ENCODE measurements at places on chromosomes 3 and 15.

DNA sequence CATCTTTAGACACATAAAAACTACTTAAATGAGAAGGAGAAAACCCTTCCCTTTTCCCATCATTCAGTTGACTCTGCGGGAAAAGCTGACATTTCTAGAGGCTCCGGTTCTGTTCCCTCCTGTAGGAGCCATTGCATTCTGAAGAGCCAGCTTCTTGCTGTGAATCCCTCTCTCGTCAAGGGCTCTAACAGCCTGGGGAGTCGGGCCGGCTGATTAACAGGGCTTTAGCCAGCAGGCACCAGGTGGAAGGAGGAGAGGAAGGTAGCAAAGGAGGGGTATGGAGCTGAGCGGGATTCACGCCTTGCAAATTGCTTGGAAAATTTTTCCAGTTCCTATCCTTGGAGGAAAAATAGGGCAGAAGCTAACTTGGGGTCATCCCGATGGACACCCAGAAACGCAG lies 108.3 kb upstream of the UBE2E1 start:
- no peak for DNase-seq

- peak; percentile 20 for DNase-seq
Observed at GRCh38 chr3:142650001-142650693, 54.0 kb downstream of the PLS1 start.

- DNase-seq: no peak
Observed at GRCh38 chr15:99631255-99631654, 65.5 kb downstream of the MEF2A start.

GRCh38 chr3:72993391-72993790 lies 3.2 kb upstream of the PPP4R2 start:
- no peak for DNase-seq

DNA sequence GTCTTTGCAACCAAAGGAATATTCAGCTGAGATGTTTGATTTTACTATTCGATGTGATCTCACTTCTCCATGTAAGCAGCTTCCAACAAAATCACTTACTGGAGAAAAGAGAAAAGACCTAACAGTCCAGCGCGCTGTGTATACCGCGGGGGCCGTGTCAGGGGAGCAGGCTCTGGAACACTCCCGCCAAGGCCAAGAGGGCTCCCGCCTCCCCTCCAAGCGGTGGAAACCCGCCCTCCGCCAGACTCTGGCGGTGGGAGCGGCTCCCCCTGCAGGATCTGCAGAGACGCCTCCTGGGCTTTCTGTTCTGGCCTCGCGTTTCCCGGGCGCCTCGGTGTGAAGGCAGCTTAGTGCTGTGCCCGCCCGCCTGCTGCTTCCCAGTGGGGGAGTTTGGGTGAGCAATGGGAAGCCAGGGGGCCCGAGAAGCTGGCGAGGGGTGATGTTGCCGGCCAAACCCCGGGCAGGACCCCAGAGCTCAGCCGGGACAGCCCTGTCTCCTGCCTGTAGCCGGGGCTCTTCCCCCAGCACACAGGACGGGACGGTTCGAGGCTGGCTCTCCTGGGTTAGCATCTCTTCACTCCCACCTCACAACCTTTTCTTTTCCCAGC lies 36.3 kb downstream of the CHST14 start:
- DNase-seq: peak; percentile 74

DNA sequence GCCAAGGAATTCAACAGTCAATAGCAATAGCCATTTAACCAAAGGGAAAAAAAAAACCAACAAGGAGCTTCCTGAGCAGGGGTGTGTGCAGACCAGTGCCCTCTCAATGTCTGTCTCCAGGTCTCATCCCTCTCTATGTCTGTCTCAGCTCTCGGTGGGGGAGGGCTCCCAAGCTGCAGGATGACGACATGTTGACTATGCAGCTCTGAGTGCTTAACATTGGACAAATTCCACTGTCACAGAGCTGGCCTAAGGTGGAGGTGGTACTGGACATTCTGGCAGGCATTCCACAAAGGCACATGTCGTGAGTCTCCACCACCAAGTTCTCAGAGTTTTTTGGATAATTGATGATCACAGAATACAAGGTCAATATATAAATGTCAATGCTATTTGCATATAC lies 2.0 kb upstream of the CAPN7 start:
- DNase-seq: peak; percentile 34

- no peak for DNase-seq
Observed at GRCh38 chr3:67686069-67686468, 31.7 kb upstream of the SUCLG2 start.

DNA sequence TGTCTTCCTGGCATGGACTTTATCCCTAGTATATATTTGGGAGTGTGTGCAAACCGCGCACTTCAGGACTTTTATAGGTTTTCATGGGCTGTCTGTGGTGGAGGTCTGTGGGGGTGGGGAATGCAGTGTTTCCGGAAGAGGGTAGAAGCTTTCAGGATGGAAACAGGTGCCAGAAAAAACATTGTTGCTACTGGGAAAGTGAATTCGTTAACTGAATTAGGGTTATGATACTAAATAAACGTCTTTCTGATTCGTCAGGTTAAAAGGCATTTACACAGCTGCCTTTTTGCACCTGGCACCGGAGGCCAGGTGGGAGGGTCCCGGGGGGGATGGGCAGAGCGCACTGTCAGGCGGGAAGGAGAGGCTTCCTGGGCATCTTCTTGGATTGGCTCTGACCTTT lies 62.1 kb downstream of the SLCO3A1 start:
- DNase-seq: no peak

DNA sequence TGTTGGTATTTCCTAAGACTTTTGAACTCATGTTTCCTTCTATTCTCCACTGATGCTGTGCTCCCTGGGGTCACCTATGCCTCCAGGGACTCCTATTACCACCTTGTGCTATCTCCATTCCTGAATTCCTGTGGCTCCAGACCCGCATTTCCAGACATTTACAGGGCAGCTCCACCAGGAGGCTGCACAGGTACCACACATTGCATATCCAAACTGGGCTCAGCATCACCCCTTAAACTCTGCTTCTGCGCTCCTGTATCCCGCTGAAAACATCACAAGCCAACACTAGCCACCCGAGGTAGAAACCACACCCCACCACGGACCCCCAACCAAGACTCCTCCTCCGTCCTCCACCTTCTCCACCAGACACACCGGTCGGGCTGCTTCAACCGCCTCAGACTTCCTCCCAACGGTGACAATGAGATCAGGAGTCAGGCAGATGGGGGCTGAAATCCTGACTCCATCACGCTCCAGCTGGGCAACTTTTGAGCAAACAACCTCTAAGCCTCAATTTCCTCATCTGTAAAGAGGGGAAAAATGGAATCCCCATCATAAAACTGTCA lies 10.4 kb downstream of the TNK2 start:
- no peak for DNase-seq

DNA sequence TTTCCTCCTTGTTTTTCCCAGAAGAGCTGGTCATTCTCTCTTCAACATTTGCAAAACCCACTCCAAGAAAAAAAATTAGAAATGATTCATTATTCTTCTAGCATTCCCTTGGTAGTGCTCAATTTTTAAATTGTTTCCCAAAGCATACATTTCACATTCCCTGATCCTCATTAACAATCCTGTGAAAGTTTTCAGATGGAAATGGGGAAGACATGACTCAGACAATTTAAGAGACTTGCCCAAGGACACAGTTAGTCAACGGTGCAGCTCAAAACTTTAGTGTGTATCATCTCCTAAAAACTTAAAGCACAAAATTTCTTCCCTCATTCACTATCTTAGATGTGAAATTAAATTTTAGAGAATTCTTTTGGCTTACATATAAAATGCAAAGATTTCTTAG lies 17.1 kb upstream of the ABI3BP start:
- peak; percentile 32 for DNase-seq

GRCh38 chr3:135138776-135139175 lies 343.7 kb downstream of the EPHB1 start:
- no peak for DNase-seq

DNA sequence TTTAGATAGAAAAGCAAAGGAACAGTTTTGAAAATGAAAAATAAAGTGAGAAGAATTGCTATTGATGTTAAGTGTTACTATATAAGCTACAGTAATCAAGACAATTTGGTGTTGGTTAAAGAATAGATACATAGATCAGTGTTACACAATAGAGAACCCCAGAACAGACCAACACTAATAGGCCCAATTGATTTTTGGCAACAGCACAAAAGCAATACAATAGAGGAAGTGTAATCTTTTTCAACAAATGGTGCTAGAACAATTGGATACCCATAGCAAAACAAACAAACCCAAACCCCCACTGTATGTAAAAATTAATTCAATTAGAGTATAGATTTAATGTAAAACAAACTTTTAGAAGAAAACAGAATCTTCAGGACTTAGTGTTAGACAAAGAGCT lies 61.8 kb downstream of the ATP11B start:
- no peak for DNase-seq

DNA sequence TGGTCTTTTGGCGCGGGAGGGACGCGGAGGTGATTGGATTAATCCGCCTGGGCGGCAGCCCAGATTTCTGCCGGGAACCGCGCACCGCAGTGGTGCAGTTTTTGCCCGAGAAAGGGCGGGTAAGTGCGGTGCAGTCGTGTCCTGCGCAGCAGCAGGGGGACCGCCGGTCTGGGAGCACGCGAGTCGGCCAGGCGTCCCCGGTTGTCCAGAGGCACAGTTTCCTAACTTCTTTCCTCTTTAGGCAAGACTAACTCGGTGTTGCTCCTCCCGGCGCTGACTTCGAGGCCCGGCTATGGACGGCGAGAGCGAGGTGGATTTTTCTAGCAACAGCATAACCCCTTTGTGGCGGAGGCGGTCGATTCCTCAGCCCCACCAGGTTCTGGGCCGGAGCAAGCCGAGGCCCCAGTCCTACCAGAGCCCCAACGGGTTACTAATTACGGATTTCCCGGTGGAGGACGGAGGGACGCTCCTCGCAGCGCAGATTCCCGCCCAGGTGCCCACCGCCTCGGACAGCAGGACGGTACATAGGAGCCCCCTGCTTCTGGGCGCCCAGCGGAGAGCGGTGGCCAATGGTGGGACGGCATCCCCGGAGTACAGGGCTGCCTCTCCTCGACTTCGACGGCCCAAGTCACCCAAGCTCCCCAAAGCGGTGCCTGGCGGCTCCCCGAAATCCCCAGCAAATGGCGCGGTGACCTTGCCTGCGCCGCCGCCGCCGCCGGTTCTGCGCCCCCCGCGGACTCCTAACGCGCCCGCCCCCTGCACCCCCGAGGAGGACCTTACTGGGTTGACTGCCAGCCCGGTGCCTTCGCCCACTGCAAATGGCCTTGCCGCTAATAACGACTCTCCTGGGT lies 736 bp downstream of the ARHGEF26 start:
- peak; percentile 37 for DNase-seq

GRCh38 chr3:52721730-52722008 lies 15.8 kb downstream of the SPCS1 start:
- no peak for DNase-seq

DNA sequence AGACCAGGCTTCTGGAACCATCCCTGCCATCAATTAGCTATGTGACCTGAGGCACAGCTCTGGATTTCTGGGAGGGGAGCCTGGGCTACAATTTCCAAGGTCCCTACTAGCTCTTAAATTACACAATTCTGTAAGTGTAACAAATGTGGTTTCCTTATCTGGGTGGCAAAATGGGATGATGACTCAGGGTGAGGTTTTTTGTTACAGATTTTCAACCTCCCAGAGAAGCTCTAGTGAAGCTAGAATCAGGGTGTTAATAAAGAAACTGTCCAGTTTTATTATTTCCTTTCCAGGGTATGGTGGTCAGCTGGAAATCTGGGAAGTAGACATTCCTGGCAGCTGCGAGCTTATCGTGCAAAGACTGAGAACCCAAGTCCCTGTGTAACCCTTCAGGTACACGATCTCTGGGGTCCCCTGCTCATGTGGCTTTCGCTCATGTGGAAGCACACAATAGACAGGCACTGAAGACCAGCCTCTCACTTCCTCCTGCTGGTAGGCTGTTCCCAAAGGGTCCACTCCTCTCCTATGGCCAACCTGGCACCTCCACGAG lies 7.3 kb downstream of the RAB27A start:
- DNase-seq: peak; percentile 91

- no peak for DNase-seq
Observed at GRCh38 chr3:67008388-67008787, 10.3 kb downstream of the KBTBD8 start.

DNA sequence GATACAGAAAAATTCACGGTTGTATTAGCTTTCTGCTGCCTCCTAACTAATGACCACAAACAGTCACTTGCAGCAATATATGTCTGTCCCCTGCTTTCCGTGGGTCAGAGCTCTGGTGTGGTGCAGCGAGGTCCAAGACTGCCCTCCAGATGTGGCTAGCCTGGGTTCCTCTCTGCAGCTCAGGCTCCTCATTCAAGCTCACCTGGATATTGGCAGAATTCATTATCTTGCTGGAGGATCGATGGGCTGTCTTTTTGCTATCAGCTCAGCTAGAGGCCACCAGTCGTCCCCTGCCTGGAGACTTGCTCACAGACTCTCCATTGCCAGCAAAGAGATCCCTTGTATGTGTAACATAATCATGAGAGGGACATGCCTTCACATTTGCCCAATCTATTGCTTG lies 12.8 kb upstream of the PLXNA1 start:
- DNase-seq: no peak

DNA sequence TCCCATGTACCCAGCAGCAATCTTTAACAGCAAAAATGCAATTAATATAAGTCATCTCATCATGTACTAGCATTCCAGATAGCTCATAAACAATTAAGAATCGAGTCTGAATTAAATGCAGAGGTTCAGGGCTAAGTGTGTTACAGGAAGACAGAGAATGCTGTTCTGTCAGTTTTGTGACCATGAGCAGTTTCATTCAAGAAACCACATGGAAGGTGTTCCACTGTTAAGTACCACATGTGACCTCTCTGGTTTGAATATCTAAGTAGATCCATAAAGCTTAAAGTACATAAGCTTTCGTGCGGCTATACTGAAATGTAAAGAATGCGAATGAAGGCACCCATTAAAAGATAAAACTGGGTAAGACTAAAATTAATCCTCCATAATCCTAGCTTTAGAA lies 272.3 kb downstream of the IL5RA start:
- DNase-seq: no peak

DNA sequence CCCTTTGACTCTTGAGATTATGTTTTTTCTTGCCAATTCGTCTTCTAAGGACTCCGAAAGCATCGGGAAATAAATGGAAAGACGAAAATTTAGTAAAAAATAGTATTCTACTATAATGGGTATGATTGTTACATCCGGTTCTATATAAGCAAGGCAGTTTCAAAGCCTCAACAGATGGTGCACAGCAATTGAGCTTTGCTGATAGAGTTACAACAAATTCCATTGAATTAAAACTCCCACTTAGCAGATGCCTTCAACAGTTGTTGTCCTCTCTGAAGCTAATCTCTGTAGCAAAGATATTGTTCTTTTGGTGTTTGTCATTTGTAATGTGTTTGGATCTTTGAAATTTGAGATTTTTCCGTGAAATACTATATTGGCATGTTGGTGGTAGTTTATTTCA lies 16.1 kb upstream of the GHSR start:
- DNase-seq: no peak

DNA sequence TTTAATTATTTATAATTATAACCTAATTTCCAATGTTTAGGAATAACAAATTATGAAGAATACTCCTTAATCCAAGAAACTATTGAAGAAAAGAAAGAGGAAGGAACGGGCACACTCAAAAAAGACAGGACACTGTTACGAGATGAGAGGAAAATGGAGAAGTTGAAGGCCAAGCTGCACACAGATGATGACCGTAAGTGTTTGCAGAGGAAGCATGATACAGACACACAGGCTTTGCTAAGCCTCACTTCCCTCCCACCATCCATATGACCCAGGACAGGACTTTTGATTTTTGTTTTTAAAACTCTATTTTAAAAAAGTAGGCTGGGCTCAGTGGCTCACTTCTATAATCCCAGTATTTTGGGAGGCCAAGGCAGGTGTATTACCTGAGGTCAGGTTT lies 389.4 kb upstream of the TPM1 start:
- no peak for DNase-seq

GRCh38 chr15:52013151-52013791 lies 5.7 kb upstream of the MAPK6 start:
- DNase-seq: peak; percentile 81

GRCh38 chr15:97654481-97655076 lies 305.9 kb upstream of the ARRDC4 start:
- no peak for DNase-seq
